CD4-positive, alpha-beta T cell treated with Interleukin-1 beta for 1 hour (primary cell): ENCODE measurements at places on chromosomes 7 and 10.

GRCh38 chr10:100740476-100741377 is 4.7 kb upstream of the PAX2 start:
- DNase-seq, result no peak

DNA sequence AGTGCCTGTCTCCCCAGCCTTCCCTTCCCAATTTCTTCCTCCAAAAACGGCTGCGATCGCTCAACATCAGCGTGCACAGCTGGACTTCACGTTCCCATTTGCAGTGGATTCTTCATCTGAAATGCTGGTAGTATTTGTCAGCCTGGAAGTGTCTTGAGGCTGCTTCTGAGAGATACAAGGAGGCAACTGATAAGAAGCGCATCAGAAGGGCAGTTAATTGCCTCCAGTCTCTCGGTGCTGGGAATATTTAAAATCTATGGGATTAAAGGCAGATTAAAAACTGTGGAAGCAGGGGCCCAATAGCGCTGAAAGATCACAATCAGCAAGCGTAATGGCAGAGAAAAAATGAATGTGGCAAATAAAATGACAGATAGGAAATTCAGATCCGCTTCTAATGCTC is 450.0 kb downstream of the GATA3 start:
- no peak for DNase-seq

- DNase-seq, result no peak
Observed at GRCh38 chr7:39659356-39660013, 36.1 kb downstream of the RALA start.

DNA sequence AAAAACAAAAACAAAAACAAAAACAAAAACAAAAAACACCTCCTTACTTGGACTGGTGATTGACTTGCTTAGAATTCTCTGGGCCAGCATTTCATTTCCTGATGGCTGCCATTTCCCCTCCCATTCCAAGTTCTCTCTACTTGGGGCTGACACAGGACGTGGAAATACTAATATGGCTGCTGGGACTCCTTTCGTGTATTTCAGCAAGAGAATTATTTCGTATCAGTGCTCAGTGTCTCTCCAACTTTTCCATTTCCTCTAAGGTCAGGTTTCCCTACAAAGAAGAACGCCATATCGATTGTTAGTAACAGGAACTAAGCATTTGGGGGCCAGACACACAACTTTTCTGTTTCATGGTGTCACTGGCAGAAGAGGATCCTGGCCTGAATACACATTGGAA is 22.5 kb upstream of the VAX1 start:
- no peak for DNase-seq

DNA sequence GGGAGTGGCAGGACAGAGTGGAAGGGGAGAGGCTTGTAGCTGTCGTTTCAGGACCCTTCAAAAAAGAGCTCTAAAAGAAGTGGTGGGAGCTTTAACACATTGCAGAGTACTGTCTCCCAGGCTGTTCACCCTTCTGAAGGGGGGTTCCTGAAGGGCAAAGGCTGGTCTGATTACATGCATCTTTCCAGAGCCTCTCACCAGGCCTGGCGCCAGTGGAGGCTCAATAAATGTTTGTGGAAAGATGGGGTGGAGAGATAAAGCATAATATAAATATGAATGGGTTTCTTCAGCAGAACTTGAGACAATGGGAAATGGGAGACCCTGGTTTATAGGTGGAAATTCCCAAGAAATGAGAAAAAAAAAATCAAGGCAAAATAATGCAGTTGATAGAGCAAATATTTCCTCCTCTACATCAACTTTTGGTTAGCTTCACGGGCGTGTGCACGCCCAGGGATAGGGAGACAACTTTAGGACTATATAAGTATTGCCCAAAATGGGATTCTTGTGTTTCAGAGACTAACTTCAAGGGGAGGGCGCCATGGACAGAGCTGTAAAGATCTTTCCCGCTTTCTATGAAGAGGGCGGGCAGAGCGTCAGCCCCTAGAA is 613 bp upstream of the BUB3 start:
- no peak for DNase-seq

- DNase-seq, result no peak
Observed at GRCh38 chr7:295155-296154, 5.5 kb downstream of the FOXL3 start.

DNA sequence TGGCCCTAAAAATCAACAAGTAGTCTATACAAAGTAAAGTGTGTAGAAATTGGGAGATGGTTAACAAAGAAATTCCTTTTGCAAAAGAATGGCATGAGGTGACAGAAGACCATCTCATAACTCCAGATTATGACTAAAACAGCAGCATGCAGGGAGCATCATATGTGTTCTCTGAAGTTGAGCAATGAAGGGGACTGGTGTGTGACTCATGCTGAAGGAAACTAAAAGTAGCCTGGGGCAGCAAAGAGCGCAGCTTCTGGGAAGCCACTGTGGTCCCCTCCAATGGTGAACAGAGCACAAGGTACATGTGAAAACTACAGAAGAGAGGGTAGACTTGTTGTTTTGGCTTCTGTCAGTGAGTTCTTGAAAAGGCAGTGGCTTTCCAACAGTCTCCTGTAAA is 133.4 kb downstream of the MACC1 start:
- DNase-seq, result no peak

DNA sequence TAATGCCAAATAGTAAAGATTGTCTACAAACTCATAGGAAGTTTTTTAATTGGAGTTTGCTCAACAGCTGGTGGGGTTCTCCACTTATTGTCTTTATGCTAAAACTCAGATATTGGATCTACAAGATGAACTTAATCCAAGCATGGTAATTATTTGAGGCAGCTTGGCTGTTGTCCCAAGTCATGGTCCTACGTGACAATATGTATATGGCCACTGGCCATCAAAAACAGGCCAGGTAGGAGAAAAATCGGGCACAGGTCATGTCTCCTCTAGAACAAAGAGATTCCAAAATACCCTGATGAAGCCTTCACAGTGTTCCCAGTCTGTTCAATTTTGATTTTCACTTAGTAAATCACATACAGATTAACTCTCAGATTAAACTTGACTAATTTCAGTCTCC is 606.4 kb downstream of the TNS3 start:
- DNase-seq, result no peak

GRCh38 chr10:114718374-114718773 is 60.3 kb upstream of the ABLIM1 start:
- DNase-seq, result no peak

DNA sequence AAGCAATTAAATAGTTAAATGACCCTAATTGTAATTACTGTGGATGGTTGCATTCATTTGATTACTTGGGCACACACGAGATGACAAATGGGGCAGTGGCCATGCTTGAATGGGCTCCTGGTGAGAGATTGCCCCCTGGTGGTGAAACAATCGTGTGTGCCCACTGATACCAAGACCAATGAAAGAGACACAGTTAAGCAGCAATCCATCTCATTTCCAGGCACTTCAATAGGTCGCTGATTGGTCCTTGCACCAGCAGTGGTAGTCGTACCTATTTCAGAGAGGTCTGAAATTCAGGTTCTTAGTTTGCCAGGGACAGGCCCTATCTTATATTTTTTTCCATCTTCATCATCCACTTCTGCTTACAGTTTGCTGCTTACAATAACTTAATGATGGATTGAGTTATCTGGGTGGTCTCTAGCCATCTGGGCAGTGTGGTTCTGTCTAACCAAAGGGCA is 8.3 kb downstream of the PCBD1 start:
- peak; percentile 82 for DNase-seq

DNA sequence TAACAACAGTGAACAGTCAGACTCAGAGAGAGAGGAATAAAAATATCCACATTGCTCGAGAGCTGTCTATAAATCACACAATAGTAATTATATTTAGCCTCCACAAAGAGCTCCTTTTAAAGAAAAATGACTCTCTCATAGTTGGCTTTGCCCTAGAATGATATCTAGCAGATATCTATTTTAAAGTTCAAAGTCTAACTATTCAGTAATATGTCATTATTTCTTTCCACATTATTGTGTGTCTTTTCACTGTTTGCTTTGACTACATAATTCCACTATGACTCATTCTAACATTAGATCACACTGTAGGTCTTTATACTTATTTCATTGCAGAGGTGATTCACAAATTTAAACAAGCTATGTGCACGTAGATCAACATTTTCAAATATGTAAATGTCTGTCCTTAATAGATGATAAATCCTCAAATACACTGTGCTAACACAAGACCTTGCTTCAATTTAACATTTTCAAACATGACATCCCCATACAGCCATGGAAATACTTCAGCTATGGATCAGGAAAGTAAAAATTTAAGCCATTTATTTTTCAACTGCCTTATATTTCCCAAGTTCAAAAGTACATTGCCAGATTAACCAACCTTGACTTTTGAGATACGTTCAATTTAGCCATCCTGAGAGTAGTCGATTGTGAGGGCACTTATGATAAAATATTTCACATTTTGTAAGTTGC is 99.9 kb upstream of the AKR1E2 start:
- DNase-seq, result no peak

DNA sequence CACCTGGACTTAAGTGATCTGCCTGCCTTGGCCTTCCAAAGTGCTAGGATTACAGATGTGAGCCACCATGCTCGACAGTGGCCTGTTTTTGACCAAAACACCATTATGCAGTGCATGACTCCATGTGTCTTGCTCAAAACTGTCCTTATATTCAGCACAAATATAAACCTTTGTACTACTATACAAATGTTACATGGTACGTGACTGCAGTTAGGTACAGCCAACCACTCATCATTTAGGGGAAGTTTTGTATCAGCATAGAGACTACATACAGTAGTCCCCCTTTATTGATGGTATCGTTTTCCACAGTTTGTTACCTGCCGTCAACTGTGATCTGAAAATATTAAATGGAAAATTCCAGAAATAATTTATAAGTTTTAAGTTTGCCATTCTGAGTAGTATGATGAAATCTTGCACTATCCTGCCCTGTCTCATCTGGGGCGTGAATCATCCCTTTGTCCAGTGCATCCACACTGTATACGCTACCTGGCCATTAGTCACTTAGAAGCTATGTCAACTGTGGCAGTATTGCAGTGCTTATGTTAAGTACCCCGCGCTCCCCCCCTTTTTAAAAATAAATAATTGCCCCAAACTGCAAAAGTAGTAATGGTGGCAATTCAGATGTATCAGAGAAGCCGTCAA is 23.3 kb upstream of the ZNF282 start:
- no peak for DNase-seq

- DNase-seq, result no peak
Observed at GRCh38 chr7:86643561-86644281, at the start of gene GRM3. TSS of gene GRM3 (plus strand) at chr7:86643909. CDS start at chr7:86765146, 121,237 bp downstream.

DNA sequence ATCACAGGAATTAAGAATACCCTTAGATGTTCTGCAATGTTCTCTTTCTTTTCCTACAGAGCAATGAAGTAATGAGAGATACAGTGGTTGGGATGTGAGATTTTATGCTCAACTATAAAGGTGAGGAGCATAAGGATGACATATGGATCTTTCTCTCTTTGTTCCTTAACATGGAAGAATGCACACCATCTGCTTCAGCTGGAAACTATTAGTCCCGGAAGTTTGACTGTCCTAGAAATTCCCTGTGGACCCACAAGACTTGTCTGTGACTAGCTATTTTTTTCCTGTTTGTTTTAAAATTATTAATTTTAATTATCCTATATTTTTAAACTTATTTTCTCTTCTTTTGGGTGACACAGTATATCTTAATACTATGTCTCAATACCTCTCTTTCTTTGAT is 80.2 kb downstream of the DKK1 start:
- no peak for DNase-seq

- DNase-seq, result no peak
Observed at GRCh38 chr7:88661921-88662320, 97.6 kb upstream of the ZNF804B start.

- DNase-seq, result no peak
Observed at GRCh38 chr10:132732518-132732917, 53.4 kb downstream of the NKX6-2 start.

- DNase-seq, result no peak
Observed at GRCh38 chr10:34351161-34351560, 463.9 kb downstream of the PARD3 start.

DNA sequence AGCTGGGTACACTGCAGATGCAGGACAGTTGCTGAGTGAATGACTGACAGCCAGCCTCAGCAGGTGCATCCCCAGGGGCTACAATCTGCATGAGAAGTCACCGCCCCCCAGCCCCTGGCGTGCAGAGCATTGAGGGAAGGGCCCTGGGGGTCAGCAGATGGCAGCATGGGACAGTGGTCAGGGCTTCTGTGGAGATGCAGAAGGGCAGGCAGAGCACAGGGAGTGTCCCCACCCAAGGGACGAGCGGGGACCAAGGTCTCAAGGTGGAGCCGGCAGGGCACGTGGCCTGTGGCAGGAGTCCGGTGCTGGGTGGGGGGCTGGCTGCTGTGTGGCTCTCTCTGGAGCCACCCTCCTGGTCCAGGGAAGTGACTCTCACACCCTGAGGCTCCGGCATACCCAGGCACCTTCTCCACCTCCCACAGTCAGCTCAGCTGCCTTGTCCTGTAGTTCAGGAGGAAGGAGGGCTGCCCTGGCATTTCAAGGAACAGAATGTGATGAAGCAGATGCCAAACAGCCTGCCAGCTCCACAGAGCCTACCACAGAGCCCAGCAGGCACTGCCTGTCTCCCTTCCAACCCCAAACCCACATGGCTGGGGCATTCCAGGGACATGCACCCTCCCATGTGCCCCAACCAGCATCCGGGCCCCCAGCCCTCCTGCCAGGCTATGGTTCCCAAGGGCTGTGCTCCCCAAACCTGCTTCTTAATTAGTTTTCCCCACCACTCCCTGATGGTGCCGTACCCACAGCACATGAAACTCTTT is 114.5 kb downstream of the TMEM130 start:
- no peak for DNase-seq

- DNase-seq, result no peak
Observed at GRCh38 chr7:155663937-155664336, 19.5 kb downstream of the RBM33 start.

DNA sequence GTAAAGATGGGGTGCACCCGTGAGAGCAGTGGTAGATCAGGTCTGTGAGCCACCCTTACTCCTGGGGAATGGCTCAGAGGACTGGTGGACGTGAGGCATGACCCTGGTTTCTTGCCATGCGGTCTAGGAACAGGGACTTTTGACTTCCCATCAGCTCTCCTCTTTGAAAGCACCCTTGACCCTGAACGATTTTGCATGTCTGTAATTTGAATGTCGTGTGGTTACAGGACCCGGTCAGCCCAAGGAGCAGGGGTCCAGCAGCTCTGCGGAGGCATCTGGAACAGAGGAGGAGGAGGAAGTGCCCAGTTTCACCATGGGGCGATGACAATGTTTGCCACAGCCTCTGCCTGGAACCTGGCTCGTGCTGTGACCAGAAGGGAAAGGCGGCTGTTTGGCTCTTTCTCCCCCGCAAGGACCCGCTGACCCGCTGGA is 8.6 kb upstream of the ORAI2 start:
- DNase-seq, result no peak

- no peak for DNase-seq
Observed at GRCh38 chr7:27329909-27330308, 87.3 kb downstream of the EVX1 start.

DNA sequence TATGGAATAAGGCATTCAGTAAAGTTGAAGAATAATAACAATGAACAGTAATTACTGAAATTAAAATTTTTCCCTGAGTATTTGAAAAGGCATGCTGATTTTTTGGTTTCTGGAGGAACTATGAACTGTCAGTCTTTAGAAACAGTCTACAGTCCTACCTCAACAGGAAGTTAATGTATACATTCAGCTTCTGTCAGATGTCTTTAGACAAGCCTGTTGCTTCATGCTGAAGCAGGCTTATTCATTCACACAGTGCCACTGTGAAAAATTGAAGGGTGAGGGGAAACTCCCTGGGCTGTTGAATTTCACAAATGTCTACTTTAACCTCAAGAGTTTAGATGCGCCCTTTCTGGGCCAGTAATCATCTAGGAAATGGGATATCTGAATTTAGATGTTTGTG is 3.5 kb downstream of the NRF1 start:
- DNase-seq, result peak; percentile 32
